Uterus (tissue), 4 donors: ENCODE measurements at places on chromosomes 1 and 21. TPM values are rescaled to one million over a fixed set of nuclear protein-coding genes. Genes with fewer than 3 reads are reported as not detected.

The RGS16 gene
- 1.2 TPM for total RNA-seq

- DNase-seq, result no peak
- H3K4me1 ChIP-seq, result no peaks in the 10 kb centered on the region
- H3K27ac ChIP-seq, result no peak overlapping the region
- H3K27me3 ChIP-seq, result no peaks in the 10 kb centered on the region
- no peaks in the 10 kb centered on the region for H3K36me3 ChIP-seq
Observed at GRCh38 chr1:192224846-192225245, 66.6 kb downstream of the RGS18 start.

The SPRR2A gene
- 0.67 TPM for total RNA-seq

GRCh38 chr1:52602856-52603600, 857 bp downstream of the GPX7 start:
- H3K27ac ChIP-seq, result peak overlapping the region; percentile 83
- no peaks in the 10 kb centered on the region for H3K27me3 ChIP-seq
- H3K4me3 ChIP-seq, result peak overlapping the region; percentile 35

The OXCT2 gene
- total RNA-seq, result not detected

The ARTN gene
- total RNA-seq, result 2.7 TPM

The UTS2 gene
- not detected for total RNA-seq

DNA sequence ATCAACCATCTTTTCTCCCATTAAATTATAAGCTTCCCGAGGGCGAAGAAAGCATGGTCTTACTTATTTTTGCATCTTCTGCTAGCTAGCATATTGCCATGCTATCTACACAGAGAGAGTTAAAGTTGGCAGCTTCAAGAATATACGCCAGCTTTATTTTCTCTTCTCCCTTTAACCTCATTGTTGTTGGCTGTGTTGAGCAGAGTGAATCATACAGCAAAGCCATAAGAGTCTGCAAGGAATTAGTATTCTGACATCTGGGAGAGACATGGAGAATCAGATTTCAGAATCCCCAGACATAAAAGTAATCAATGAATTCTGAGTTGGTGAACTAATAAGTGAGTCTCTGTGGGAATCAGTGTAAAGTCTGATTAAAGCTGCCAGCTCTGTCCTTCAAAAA, 649.6 kb upstream of the PTBP2 start:
- no peak for DNase-seq
- H3K27me3 ChIP-seq, result no peaks in the 10 kb centered on the region
- no peaks in the 10 kb centered on the region for H3K4me1 ChIP-seq
- H3K4me3 ChIP-seq, result no peak overlapping the region
- H3K36me3 ChIP-seq, result no peaks in the 10 kb centered on the region
- H3K27ac ChIP-seq, result no peak overlapping the region

GRCh38 chr1:11051781-11052511, 4.9 kb upstream of the MASP2 start:
- H3K4me1 ChIP-seq, result no peaks in the 10 kb centered on the region
- H3K36me3 ChIP-seq, result no peaks in the 10 kb centered on the region
- no peak for DNase-seq
- H3K27me3 ChIP-seq, result no peaks in the 10 kb centered on the region

DNA sequence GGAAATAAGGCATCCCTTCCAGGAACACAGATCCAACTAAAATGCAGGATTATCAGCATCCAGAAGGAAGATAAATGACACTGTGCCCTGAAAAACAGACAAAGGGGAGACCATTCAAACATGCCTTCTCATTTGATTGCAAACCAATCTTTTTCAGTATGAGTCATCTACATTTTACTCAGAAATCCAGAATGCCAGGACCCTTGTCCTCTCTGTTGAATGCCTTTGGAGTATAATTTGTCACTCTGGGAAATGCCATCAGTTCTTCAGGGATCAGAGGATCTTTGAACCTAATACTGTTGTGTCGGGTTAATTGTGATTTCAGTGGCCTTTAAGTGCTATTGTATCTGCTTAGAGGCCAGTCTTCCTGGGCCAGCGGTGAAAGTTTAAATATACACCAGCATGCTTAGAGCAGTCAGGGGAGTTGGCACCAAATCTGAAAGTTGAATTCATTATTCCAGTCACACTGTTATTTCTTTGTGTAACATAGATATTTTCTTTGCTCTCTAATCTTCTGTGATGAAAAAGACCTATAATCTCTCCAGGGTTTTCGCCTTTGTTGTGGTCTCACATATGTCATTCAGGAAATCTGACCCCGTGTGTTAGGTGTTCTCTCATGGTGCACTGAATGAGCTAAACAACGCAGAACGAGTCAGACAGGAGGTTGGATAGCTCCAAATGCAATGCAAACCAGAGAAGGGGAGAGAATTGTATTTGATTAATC, 364.8 kb upstream of the SGIP1 start:
- H3K4me1 ChIP-seq, result no peaks in the 10 kb centered on the region
- no peaks in the 10 kb centered on the region for H3K36me3 ChIP-seq
- no peaks in the 10 kb centered on the region for H3K27me3 ChIP-seq
- no peak overlapping the region for H3K4me3 ChIP-seq
- no peak overlapping the region for H3K27ac ChIP-seq

The C2CD2 gene
- 37.5 TPM for total RNA-seq

The BARHL2 gene
- total RNA-seq, result not detected

The C1orf52 gene
- total RNA-seq, result 33.8 TPM

The CFAP141 gene
- total RNA-seq, result not detected

GRCh38 chr1:94014635-94015488, 105.6 kb upstream of the GCLM start:
- no peak overlapping the region for H3K4me3 ChIP-seq
- no peak for DNase-seq
- H3K4me1 ChIP-seq, result no peaks in the 10 kb centered on the region
- H3K27me3 ChIP-seq, result no peaks in the 10 kb centered on the region

DNA sequence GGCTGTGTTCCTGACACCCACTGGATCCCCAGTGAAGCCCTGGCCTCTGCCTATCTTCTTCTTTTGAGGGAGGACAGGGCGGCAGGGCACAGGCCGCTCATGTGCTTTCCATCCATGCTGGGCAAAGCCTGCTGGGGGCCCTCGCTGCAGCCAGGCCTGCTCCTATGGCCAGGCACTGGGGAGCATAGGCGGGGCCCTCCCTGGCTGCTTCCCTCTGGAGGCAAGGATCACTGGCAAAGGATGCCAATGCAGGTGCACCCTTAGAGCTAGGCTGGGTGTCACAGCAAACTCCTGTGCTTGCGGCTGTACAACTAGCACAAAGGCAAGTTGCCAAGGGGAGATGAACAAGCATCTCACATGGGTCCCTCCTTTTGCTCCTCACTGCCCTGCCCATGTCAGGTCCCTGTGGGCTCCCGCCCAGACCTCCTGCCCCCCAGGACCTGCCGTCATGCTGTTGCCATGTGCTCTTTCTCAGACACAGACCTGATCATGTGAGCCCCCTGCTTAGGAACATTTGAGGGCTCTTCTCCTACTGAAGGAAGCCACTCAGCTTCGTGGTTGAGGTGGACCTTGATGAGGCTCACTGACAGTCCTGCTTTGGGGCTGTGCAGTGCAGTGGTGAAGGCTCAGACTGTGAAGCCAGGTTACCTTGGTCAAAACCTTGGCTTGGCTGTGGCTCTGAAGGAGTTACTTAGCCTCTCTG, 393.6 kb downstream of the PTPRU start:
- H3K4me3 ChIP-seq, result no peak overlapping the region
- DNase-seq, result no peak
- no peaks in the 10 kb centered on the region for H3K27me3 ChIP-seq

GRCh38 chr1:206663362-206663761, 21.3 kb upstream of the MAPKAPK2 start:
- no peak overlapping the region for H3K27ac ChIP-seq
- H3K4me1 ChIP-seq, result peaks cover 6% of the 10 kb centered on the region
- DNase-seq, result no peak
- H3K27me3 ChIP-seq, result no peaks in the 10 kb centered on the region

- no peaks in the 10 kb centered on the region for H3K4me1 ChIP-seq
- H3K4me3 ChIP-seq, result peak overlapping the region; percentile 91
- H3K27me3 ChIP-seq, result no peaks in the 10 kb centered on the region
- peak overlapping the region; percentile 95 for H3K27ac ChIP-seq
Observed at GRCh38 chr1:94926126-94926914, 590 bp downstream of the CNN3 start.

- H3K36me3 ChIP-seq, result no peaks in the 10 kb centered on the region
- no peak overlapping the region for H3K27ac ChIP-seq
- H3K27me3 ChIP-seq, result no peaks in the 10 kb centered on the region
- no peak overlapping the region for H3K4me3 ChIP-seq
Observed at GRCh38 chr1:219837274-219837993, 90.9 kb downstream of the SLC30A10 start.

GRCh38 chr1:3821447-3821846, 25.1 kb upstream of the LRRC47 start:
- no peak for DNase-seq
- H3K4me1 ChIP-seq, result no peaks in the 10 kb centered on the region
- H3K36me3 ChIP-seq, result no peaks in the 10 kb centered on the region
- H3K27ac ChIP-seq, result no peak overlapping the region
- H3K27me3 ChIP-seq, result no peaks in the 10 kb centered on the region
- H3K4me3 ChIP-seq, result no peak overlapping the region

DNA sequence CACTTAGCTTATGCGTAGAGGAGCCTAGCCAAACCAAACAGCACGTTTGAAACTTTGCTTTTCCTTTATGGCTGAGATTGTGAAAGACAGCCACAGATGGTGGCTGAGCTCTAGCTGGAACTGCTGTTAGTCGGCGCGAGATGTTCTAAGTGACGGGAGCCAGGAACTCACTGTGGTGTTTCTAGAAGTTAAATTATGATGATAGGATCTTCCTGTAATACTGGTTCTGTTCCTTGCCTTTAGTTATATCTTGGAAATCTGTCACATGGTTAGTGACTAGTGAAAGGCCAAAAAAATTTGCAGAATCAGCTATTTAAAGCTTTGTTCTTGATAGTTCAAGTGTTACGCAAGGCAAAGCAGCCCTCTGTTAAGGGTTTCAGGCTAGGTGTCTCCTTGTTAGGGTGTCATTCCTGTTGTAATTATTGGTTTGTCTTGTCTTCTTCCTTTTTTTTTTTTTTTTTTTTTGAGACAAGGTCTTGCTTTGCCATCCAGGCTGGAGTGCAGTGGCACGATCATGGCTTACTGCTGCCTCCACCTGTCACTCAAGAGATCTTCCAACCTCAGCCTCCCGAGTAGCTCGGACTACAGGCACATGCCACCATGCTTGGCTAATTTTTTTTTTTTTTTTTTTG, 22.6 kb downstream of the AK4 start:
- H3K27me3 ChIP-seq, result no peaks in the 10 kb centered on the region
- no peak overlapping the region for H3K4me3 ChIP-seq
- H3K36me3 ChIP-seq, result no peaks in the 10 kb centered on the region
- peak; percentile 27 for DNase-seq

GRCh38 chr1:22104865-22105437, 37.9 kb downstream of the WNT4 start:
- no peaks in the 10 kb centered on the region for H3K27me3 ChIP-seq
- H3K36me3 ChIP-seq, result no peaks in the 10 kb centered on the region
- H3K27ac ChIP-seq, result no peak overlapping the region
- no peak for DNase-seq

DNA sequence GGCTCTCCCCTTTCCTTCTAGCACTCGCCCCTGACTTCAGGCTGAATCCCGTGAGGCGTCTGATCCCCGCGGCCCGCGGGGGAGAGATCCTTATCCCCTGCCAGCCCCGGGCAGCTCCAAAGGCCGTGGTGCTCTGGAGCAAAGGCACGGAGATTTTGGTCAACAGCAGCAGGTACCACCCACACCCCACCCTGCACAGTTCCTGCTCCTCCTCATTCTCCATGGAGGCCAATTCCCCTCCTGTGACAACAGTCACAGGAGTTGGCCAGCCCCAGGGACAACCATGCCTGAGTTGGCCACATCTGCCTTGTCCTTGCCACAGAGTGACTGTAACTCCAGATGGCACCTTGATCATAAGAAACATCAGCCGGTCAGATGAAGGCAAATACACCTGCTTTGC, 20.0 kb downstream of the TMEM81 start:
- H3K27ac ChIP-seq, result no peak overlapping the region
- H3K4me1 ChIP-seq, result no peaks in the 10 kb centered on the region

The FCGR3A gene
- 2.3 TPM for total RNA-seq

DNA sequence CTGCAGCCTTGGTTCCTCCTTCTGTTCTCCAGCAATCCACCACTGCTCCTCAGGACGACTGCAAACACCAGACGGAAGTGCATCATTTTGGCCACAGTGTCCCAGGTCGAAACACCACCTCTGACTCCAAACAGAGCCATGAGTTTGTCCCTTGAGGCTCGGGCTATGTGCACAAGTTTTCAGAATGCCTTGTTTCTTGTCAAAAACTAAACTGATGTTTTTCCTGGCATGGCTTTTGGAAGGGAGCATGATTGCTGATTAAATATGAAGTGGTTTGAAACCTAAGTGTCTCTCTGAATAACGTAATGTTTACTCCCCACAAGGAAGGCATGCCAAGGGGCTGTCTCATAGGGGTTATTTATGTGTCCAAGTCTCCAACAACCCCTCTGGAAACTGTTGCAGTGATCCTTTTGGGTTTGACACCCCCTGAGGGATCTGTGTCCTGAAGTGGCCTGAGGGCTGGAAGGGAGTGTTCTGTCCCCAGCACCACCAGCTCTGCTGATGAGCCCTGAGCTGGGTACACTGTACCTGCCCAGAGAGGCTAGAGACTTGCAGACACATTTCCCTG, 132.7 kb downstream of the PLPP3 start:
- H3K4me1 ChIP-seq, result no peaks in the 10 kb centered on the region
- no peaks in the 10 kb centered on the region for H3K36me3 ChIP-seq
- H3K27ac ChIP-seq, result peak overlapping the region; percentile 61
- DNase-seq, result peak; percentile 63
- H3K4me3 ChIP-seq, result no peak overlapping the region
- H3K27me3 ChIP-seq, result no peaks in the 10 kb centered on the region

DNA sequence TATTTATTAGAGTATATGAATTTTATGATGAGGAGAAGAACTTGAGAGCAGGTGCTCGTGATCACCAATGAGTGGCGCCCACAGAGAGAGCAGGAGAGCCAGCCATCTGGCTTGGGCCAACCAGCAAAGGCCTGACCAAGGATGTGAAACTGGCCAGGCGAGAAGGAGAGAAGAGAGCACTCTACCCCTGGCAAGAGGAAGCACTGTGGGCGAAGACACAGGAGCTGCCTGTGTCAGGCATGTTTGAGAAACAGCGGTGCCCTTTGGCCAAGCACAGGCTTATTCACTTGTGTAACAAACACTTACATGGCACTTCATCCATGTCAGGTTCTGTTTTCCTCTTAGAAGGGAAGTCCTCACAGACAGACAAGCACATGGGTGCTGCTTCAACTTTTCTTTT, 4.2 kb upstream of the SIPA1L2 start:
- DNase-seq, result no peak
- no peak overlapping the region for H3K27ac ChIP-seq
- H3K27me3 ChIP-seq, result no peaks in the 10 kb centered on the region

GRCh38 chr1:160577671-160578070, 1.6 kb downstream of the CD84 start:
- H3K27ac ChIP-seq, result no peak overlapping the region
- H3K27me3 ChIP-seq, result no peaks in the 10 kb centered on the region
- H3K4me3 ChIP-seq, result no peak overlapping the region
- H3K4me1 ChIP-seq, result no peaks in the 10 kb centered on the region

- H3K27ac ChIP-seq, result no peak overlapping the region
- no peaks in the 10 kb centered on the region for H3K36me3 ChIP-seq
- no peak for DNase-seq
- no peaks in the 10 kb centered on the region for H3K4me1 ChIP-seq
Observed at GRCh38 chr1:201475130-201475529, 6.1 kb upstream of the PHLDA3 start.

The TRIM67 gene
- not detected for total RNA-seq
